Muscle of arm (tissue), 14 donors: ENCODE measurements at places on chromosomes 2 and 18.

GRCh38 chr2:168433527-168433926 is 22.5 kb upstream of the CERS6 start:
- no peak for DNase-seq

GRCh38 chr2:217797165-217797564 is 205.6 kb downstream of the TNS1 start:
- DNase-seq, result no peak

DNA sequence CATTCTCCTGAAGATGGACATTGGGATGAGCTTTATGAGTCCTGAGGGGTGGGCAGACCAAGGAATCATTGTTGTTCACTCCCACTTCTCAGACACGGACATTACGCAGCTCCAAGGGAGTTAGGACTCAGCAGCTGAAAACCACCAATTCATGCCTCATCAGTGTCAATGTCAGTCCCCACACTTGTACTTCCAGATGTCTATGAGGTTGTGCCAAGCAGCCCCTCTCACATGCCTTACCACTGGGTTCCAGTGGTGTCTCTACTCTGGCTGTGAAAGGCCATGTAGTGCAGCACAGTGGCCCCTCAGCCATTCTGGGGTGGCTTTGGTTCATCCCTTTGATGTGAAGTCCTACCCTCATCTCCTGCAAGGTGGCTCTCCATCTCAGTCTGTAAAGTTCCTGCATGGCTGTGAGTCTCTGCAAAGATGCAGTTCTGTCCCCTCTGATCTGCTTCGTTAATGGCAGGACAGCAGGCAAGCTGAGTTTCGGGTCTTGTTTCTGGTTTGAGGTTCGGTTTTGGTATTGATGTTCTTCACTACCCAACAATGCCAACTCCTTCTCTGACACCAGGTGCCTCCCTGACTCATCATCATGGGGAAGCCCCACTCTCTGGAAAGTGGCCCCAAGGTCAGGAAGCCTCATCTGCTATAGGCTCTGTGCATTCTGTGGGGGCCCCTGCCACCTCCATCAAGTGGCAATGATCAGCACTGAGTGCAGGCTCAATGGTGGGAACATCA is 14.0 kb upstream of the COL6A3 start:
- no peak for DNase-seq

DNA sequence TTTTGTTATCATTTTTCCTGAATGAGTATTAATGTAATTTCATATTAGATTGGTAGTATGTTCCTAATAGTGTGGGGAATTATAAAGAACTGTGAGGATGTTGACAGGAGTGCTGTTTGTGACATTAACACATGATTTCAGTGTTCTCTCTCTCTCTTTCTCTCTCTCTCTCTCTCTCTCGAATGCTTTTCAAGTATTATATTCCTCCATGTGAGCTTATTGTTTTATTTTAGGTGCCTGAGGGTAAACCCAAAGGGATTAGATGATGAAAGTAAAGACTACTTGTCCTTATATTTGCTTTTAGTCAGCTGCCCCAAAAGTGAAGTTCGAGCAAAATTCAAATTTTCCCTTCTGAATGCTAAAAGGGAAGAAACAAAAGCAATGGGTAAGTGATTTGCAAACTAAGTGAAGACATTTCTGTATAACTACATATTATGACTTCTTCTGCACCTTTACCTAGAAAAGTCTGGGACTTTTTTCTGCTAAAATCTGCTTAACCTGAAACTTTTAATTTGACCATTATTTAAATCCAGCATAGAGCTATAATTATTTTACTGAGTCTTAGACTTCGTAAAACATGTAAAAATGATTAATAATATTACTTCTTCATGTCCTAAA is 49.2 kb downstream of the SPOPL start:
- DNase-seq, result no peak

DNA sequence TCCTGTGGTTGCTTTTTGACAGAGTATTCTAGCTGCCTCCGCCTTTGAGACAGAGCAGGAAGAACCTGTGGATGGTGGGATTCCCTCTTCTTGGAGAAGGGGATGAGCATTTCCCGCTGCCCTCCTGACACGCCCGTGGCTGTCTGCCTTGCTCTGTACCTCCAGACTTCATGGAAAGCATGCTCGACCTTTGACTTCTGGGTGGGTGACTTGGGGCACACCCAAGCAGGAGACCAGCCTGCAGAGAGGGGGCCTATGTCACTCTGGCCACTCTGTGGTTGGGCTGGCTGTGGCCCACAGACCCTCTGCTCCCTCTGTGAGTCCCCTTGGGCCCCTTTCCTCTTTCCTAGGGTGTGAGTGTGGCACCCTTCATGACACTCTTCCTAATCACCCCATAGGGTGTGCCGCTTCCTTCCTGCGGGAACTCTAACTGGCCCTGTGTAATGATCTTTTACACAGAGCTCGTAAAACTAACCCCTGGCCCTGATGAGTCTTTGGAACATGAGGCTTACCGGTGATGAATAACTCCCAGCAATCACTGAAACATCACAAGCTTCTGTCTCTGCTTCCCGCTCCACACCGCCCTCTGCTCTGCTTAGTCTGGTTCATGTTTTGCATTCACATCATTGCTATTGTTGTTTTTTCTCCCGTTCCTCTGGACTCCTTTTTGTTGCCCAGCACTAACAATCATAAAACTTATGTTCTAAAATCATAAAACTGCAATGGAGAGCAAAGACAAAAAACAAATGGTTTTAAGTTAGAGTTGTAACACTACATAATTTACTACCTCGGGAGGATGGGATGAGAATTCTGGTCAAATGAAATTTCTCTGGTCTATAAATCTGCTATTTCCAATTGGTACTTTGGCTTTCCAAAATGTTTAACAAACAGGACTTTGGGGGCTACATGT is 101.1 kb downstream of the SH3YL1 start:
- DNase-seq, result no peak

- no peak for DNase-seq
These were observed 138.9 kb upstream of the APCDD1 start for GRCh38 chr18:10315522-10315921.

GRCh38 chr2:39159283-39159682 is 38.4 kb upstream of the SOS1 start:
- no peak for DNase-seq

DNA sequence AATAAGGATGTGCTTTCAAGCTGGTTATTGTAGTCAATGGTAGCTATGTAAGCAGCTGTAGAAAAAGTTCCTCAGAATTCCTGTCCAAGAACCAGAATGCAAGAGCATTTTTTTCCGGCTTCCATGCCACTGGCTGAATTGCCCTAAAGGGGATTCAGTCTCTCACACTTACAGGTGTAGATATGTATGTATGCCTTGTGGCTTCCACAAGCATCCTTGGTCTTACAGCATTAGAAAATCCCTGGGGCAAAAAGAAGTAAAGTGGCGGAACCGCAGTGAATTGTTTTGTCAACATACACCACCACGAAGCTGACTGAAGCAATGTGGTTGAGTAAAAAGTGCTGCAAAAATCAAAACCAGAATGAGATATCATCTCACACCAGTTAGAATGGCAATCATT is 54.6 kb downstream of the FANCL start:
- no peak for DNase-seq

DNA sequence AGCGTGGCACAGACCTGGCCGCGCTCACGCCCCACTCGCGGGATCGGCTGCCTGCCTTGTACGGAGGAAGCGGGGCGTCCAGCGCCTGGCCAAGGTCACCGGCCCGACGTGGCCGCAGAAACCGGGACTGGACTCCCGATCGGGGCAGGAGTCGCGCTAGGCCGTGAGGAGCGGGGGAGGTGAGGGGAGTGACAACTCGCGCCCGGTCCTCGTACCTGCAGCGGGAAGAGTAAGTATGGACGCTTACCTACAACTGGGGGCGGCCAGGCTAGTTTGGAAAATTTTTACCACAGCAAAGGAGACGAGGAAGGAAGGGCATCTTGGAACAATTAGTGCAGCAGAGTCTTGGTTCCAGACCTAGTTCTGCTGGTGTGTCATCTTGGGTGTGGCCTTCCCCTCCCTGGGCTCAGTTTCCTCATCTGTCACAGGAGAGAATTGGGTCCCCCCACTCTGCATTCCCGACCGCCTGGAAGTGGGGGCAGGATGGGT is 693 bp downstream of the UBE2F start:
- no peak for DNase-seq

DNA sequence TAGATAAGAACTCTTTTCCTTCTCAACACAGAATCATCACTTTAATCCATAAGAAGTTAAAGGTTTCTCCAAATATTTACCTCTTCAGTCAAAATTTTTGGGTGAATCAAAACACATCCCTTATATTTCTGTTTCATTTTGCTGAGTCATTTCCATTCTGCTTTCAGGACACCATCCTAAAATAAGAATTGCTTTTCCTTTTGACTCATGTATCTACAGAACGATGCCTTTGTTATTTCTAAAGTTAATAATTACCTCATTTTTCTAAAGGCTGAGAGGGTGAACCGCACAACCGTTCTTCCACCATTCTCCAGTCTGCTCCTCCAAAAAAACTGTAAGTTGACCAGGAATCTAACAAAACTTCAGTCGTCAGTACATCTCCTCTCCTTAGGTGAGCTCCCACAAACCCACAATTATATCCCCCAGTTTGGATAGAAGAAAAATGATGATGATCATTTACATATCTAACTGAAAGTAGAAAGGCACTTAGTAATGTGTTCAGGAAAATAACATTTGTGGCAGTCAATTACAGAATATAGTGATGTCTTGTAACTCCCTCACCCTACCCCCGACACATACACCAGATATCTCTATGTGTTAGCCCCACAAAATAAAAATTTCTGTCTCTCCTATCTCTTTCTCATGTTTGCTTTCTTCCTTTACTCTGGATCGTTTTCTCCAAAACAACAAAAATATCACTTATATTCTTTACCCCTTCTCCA is 162.5 kb downstream of the RAD51AP2 start:
- no peak for DNase-seq

- no peak for DNase-seq
These were observed 232.7 kb downstream of the METTL4 start for GRCh38 chr18:2338601-2339000.

- no peak for DNase-seq
These were observed 566 bp upstream of the MRPS5 start for GRCh38 chr2:95122197-95122551.

- DNase-seq, result no peak
These were observed 66.7 kb downstream of the EDAR start for GRCh38 chr2:108922141-108922915.

DNA sequence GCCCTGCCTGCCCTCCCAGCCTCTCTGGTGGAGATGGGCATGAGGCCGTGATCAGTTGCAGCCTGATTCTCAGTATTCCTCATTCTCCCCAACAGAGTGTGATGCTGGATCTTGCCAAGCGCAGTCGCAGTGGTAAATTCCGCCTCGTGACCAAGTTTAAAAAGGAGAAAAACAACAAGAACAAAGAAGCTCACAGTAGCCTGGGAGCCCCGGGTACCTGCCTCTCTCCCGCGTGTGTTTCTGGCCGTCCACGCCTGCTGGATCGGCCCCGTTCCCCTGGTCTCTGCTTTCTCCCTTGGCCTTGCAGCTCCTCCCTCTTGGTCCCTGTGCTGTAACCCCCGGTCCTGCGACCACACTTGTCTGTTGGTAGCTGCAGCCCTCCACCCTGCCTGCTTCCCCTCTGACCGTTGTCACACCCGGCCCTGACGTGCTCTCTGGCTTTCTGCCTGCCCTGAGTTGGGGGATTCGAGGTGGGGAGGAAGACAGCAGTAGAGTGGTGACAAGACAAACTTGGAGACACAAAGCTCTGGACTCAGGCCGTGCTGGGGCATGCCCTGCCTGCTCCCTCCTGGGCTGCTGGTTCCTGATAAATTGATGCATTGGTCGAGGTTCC is 99.5 kb downstream of the USP40 start:
- no peak for DNase-seq

GRCh38 chr18:61333746-61334490 is 688 bp downstream of the CDH20 start:
- DNase-seq, result peak; percentile 21

DNA sequence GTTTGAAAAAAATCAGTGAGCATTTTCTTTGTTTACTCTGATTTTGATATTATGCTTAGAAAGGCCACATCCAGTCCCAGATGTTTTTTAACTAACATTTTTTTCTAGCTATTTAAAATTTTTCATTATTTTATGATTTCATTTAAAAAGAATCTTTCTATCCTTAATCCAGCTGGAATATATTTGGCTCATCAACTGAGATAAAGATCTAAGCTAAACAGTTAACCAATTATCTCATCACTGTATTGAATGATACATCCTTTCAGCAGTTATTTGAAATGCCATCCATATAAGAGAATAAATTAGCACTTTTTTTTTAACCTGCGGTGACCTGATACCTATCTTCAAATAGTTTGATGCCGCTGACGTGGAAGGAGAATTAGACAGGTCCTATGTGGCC is 245.5 kb upstream of the COPS8 start:
- DNase-seq, result no peak

DNA sequence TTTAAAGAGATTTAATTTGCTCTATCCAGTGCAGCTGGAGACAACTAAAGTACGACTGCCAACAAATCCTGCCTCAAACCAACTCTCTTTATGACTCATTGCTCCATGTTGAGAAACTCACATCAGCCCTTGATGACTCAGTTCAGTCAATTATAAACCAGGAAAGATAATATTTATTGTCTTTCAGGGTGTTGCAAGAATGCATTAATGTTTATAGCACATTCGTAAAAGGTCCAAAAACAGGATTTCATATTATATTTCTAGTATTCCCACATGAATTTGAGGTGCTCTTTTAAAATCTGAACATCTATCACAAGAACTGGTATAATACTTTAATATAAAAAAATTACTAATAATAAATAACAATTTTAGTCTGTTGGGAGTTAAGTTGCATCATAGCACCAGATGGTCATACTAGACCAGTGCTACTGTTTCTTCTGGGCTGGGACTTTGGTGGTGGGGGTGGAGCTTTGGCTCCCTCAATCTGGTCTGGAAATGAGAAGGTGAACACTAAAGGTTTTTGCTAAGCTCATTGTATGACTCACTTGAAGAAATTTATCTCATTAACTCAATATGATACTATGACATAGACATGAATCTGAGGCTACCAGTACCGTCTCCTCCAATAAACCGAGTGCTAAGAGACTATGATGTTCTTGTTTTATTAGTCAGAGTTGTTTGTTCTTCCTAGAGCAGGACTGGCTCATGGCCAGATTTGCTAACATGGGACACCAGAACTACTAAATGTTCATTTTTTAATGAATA is 26.6 kb upstream of the MAP3K20 start:
- DNase-seq, result peak; percentile 73

DNA sequence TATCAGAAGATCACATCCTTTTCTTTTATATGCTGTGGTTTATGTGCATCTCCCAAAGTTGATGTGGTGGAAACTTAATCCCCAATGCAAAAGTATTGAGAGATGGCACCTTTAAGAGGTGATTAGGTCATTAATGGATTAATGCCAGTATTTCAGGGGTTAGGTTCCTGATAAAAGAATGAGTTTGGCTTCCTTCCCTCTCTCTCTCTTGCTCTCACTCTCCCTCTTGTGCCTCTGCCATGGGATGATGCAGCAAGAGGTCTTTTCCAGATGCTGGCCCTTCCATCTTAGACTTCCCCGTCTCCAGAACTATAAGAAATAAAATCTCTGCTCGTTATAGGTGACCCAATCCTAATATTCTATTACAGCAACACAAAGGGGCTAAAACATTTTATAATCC is 85.0 kb downstream of the TTC27 start:
- peak; percentile 24 for DNase-seq

- DNase-seq, result no peak
These were observed 118.4 kb downstream of the SH3BP4 start for GRCh38 chr2:235070063-235070706.

GRCh38 chr2:46831869-46832265 is 83.7 kb downstream of the MCFD2 start:
- DNase-seq, result no peak
